ENCODE measurements at places on chromosomes 1 and 21. TPM values are rescaled to one million over a fixed set of nuclear protein-coding genes. Genes with fewer than 3 reads are reported as not detected.
A peak's percentile ranks its signal among the peaks of the same experiment; 100 is the strongest.

GRCh38 chr1:22969304-22969709 is 3.4 kb downstream of the LACTBL1 start:
- ATAC-seq = peak; percentile 31

- no peak for ATAC-seq
These were observed 153.7 kb upstream of the L1TD1 start for GRCh38 chr1:62040973-62041372.

The SPATA45 gene
- total RNA-seq = not detected

The CNR2 gene
- 0.12 TPM for total RNA-seq

- ATAC-seq = peak; percentile 95
These were observed 164.4 kb upstream of the DPT start for GRCh38 chr1:168893359-168893801.

The OR6N1 gene
- not detected for total RNA-seq

DNA sequence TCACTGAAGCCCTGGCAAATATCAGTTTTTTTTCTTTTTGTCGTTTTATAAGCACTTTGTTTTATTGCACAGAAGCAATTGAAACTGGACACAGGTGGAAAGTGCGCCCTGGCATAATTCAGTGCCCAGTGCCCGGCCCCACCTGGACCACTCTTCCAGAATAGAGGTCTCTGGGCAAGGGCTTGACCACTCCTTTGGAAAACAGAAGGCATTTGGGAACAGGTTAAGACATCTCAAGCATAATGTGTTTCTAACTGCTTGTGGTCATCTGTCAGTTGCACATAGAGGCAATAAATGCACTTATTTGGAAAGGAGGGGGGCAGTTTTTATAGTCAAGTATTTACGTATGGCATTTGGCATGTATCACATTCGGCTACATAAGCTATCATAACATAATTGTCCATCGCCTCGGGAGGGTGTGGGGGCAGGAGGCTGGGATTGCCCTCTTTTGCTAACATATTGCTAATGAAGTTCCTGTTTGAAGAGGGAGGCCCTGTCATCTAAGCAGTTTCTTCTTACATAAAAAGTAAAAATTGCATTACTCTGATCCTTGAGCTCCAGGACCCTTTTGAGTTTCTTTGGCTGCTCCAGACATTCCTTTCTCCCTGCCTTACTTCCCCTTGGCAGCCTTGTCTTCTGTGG is 14.7 kb upstream of the CD2 start:
- ATAC-seq = no peak

DNA sequence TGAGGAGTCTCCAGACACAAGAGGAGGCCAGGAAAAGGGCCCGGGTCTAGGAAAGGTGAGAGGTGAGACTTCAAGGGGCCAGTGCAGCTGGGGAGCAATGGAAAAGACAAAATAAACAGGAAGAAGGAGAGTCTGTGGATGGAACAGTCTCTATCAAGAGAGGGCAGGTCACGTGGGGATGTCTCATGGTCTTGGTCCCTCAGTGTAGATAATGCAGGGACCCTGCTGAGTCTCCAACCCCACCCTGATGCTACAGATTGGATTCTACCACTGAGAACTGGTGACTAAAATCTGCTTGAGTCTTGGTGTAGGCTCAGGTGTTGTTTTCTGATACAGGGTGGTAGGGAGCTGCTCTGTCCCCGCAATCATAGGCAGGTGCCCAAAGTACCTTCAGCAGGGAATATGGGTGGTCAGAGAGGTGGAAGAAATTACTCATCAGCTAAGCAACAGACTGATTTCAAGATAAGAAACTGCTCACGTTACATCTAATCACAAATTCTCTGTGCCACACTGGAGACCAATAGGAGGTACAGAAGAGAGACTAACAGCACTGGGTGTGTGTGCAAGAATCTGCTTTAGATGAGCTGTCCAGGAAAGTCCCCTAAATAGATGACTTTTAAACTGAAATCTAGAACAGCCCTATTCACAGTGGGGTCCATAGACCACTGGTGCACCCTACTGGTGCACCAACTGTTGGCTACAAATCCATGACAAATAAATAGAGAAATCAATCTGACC is 101.5 kb upstream of the TLR5 start:
- no peak for ATAC-seq

The PRAMEF5 gene
- total RNA-seq = not detected

- no peak for ATAC-seq
These were observed 30.6 kb upstream of the BMP8B start for GRCh38 chr1:39819091-39819812.

DNA sequence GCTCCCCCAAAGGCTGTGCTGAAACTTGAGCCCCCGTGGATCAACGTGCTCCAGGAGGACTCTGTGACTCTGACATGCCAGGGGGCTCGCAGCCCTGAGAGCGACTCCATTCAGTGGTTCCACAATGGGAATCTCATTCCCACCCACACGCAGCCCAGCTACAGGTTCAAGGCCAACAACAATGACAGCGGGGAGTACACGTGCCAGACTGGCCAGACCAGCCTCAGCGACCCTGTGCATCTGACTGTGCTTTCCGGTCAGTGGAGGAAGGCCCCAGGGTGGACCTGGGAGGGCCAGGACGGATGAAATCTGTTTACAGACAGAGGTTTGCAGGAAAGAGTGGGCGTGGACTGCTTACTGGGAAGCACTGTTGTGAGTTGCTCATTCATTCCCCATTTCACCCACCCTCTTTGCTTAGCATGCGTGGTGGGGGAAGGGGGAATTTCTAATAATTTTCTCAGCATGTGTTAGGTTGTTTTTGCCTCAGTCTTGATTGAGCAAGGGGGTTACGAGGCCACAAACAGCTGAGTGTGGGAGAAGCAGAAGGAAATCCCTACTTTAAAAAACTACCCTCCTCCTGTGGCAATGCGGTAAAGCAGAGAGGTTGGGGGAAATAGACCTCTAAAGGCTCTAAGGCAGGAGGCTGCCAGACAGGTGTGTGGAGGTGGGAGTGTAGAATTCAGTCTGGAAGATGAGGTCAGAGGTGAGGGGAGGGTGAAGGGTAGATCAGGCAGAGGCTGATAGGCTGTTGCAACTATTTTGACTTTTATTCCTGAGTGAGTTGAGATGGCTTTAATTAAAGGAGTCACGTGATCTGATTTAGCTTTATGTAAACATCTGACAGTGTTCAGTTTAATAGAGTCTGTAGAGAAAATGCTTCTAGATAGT is 1.3 kb downstream of the FCGR2A start:
- ATAC-seq = peak; percentile 59

DNA sequence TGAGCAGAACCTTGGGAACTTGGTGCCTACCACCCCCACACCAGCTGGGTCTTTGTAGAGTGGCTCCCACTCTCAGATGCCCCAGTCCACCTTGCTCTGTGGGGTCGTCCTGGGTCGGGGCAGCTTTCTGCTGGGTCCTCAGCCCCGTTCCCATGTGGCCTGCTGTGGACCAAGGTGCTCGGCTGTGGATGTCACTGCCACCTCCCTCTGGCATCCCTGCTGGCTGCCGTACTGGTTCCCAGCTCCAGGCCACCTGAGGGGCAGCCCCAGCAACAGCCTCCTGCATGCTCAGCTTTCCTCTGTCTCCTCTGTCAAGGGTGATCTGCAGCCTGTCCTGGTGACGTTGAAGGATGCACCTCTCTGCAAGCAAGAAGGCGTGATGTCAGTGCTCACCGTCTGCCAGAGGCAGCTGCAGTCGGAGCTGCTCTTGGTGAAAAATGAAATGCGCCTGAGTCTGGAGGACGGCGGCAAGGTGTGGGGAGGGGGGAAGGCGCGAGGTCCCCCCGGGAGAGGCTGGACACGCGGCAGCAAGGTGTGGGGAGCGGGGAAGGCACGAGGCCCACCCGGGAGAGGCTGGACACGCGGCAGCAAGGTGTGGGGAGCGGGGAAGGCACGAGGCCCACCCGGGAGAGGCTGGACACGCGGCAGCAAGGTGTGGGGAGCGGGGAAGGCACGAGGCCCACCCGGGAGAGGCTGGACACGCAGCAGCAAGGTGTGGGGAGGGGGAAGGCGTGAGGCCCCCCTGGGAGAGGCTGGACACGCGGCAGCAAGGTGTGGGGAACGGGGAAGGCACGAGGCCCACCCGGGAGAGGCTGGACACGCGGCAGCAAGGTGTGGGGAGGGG is 45.9 kb upstream of the DIP2A start:
- ATAC-seq = no peak

Measured in esophagus mucosa (tissue), 1 donor.